T1000 (cell line): ENCODE measurements at places on chromosomes 3 and 15.

- DNase-seq = no peak
Measured at GRCh38 chr3:12477256-12477655, 7.0 kb upstream of the TSEN2 start.

DNA sequence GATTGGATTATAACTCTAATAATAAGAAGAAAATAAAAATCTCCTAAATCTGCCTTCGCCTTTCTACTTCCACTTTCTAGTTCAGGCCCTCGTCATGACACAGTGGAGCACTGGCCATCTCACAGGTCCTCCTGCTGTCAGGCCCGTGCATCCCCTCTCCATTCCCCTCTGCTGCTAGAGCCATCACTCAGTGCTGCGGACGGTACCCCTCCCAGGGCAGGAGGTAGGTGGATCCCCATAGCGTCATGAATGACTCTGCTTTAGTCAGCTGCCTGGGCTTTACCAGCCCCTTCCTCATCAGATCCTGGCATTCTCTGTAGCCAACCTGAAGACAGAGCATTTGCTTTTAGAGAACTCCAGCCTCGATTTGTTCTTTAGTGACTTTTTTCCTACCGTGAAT, 12.0 kb upstream of the PPP1R2 start:
- no peak for DNase-seq

DNA sequence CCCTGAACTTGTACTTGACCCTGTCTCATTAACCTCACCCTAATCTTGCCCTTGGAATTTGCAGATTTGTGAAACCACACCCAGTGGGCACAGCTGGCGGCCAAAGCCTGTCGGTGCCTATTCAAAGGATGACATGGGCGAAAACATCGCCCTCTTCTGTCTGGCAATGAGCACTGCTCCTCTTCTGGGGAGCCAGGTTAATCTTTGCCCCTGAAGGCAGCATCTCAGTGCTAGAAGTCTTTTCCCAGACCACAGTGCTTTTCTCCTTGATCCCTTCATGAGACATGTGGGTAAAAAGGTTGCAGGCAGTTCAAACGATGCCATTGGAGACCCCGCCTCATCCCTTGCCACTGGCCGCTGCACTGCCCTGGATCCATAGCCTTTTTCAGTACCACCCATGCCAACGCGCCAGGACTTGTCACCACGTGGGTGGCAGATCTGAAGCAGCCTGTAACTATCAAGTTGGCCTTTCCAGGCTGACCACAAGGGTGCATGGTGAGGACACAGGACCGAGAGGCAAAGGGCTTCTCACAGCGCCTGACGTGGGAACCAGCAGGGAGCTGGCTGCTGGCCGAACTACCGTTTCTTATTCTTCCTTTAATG, 6.5 kb upstream of the DNASE1L3 start:
- peak; percentile 9 for DNase-seq

GRCh38 chr3:131789188-131789587, 245.6 kb downstream of the CPNE4 start:
- no peak for DNase-seq

DNA sequence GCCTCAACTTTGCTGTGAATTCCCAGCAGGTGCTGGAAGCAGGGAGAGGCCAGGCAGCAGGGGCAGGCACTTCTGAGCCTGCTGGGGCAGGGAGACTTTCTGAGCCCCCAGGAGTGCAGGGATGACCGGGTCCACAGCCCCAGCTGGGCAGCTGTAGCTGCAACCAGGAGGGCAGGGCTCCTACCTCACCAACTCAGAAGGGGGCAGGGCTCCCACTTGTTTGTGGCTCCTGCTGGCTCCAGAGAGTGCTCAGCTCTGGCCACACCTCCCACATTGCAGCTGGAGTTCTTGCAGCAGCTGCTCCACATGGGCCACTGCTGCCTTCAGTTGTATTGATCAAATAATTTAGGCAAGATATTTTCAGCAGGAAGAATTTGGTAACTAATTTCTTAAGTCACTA, 812.3 kb downstream of the NSUN3 start:
- DNase-seq = no peak

DNA sequence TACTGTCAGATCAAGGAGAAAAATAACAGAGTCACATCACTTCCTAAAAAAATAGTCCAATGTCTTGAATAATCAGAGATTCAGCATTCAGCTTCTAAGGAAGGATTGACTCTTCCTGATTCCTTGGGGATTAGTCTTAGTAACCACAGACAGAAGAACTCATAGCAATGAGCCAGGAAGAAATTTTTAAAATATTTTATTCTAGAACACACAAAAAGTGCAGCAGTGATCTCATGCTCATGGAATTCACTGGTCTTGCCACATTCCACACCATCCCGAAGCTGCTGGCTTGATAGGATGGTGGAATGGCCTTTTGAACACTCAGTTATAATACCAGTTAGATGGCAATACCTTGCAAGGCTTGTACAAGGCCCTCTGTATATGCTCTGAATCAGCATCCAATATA, 43.0 kb upstream of the ABI3BP start:
- peak; percentile 65 for DNase-seq
